NCI-H2029 treated with DMSO at 0.1 percent for 48 hours (cell line): ENCODE measurements at places on chromosomes 7 and 10.

- no peak for DNase-seq
Observed at GRCh38 chr7:2496375-2496774, 20.2 kb upstream of the GRIFIN start.

- no peak for DNase-seq
Observed at GRCh38 chr7:99531354-99531765, 20.6 kb downstream of the FAM200A start.

DNA sequence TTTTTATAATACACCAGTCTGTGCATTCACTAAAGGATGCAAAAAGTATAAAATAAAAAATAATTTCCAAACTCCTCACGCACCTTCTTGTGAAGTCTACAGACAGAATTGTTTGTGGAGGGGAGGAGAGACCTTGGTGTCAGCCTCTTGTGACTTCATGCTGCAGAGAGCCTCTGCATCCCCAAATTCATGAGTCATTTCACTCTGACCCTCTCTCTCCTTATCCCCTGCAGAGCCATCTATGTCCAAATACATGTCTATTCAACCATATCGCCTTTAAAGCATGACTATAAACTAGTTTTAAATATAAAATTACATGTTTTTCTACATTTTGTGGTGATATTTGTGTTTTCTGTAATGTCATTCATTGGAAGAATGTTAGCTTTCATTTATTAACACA lies 6.0 kb downstream of the CREB5 start:
- DNase-seq = no peak

DNA sequence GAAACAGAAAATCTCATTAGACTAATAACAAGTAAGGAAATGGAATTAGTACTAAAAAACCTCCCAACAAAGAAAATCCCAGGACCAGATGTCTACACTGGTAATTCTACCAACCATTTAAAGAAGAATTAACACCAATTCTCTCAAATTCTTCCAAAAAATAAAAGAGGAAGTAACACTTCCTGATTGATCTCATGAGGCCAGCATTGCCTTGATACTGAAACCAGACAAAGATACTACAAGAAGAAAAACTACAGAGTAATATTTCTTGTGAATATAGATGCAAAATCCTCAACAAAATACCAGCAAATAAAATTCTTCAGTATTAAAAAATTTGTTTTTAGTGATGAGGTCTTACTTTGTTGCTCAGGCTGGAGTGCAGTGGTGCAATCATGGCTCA lies 21.3 kb downstream of the GCK start:
- no peak for DNase-seq

DNA sequence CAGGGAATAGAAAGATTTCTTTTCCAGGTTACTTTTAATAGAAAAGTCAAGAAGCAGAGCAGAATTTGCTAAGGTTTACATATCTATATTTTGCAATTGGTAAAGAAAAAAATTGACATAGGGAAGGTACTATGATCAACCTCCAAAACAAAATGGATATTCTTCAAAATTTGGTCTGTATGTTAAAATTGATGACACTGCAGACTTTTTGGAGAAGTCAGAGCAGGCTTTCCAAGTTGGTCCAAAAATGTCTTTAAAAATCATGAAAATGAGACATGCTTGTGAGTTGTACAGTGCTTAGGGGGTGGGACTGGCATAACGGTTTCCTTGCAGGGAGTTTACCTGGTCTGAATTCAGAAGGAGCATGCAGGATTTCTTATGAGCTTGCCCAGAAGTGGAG lies 77.0 kb downstream of the TFPI2 start:
- no peak for DNase-seq
